ENCODE measurements at places on chromosomes 5 and 9. TPM values are rescaled to one million over a fixed set of nuclear protein-coding genes. Genes with fewer than 3 reads are reported as not detected.

HTR4 gene
- total RNA-seq, result not detected

MELK gene
- total RNA-seq, result 17.2 TPM

PCDHA9 gene
- total RNA-seq, result 0.11 TPM

GPR151 gene
- total RNA-seq, result not detected

DNAH5 gene
- 0.11 TPM for total RNA-seq

LCN2 gene
- total RNA-seq, result not detected

TEK gene
- 3.6 TPM for total RNA-seq

CRAT gene
- total RNA-seq, result 41.6 TPM

PDE6A gene
- total RNA-seq, result not detected

SPAG8 gene
- total RNA-seq, result 1.3 TPM

PIP5KL1 gene
- 1.2 TPM for total RNA-seq

TRPM3 gene
- 0.77 TPM for total RNA-seq

FCHO2 gene
- total RNA-seq, result 13.9 TPM

PCSK5 gene
- total RNA-seq, result 6.4 TPM

LRRC14B gene
- total RNA-seq, result not detected

NME5 gene
- 1.7 TPM for total RNA-seq

ALDH1A1 gene
- total RNA-seq, result 69.4 TPM

SWI5 gene
- total RNA-seq, result 31.2 TPM

CACNA1B gene
- total RNA-seq, result 0.11 TPM

CCNJL gene
- total RNA-seq, result 0.12 TPM

UBAP2 gene
- total RNA-seq, result 16.9 TPM

GNA14 gene
- under 0.01 TPM for total RNA-seq

ANKRD34B gene
- total RNA-seq, result not detected

PIP5K1B gene
- under 0.01 TPM for total RNA-seq

STK10 gene
- 18.1 TPM for total RNA-seq

BASP1 gene
- total RNA-seq, result 163 TPM

CDX1 gene
- 0.12 TPM for total RNA-seq

GMCL2 gene
- not detected for total RNA-seq

LRRC70 gene
- total RNA-seq, result 1.4 TPM

SLC6A19 gene
- total RNA-seq, result not detected

SVEP1 gene
- 42.2 TPM for total RNA-seq

SLC22A4 gene
- total RNA-seq, result 1.1 TPM

PPIC gene
- total RNA-seq, result 66.4 TPM

KLF4 gene
- 3.3 TPM for total RNA-seq

PKD2L2 gene
- total RNA-seq, result not detected

C5orf52 gene
- not detected for total RNA-seq

PFN3 gene
- not detected for total RNA-seq

AK8 gene
- 0.75 TPM for total RNA-seq

PAX5 gene
- not detected for total RNA-seq

CHSY3 gene
- total RNA-seq, result 5.5 TPM

PTGES gene
- total RNA-seq, result 4.1 TPM

FBP2 gene
- not detected for total RNA-seq

RAI14 gene
- 259 TPM for total RNA-seq

ITGA2 gene
- 40.7 TPM for total RNA-seq

ORM2 gene
- not detected for total RNA-seq

ENC1 gene
- 32.9 TPM for total RNA-seq

ANKRD31 gene
- 0.11 TPM for total RNA-seq

BAAT gene
- under 0.01 TPM for total RNA-seq

TCF7 gene
- 0.37 TPM for total RNA-seq

TERT gene
- under 0.01 TPM for total RNA-seq

DNM1 gene
- 20.7 TPM for total RNA-seq

SLC34A1 gene
- not detected for total RNA-seq

CNTFR gene
- not detected for total RNA-seq

DPYSL3 gene
- total RNA-seq, result 120 TPM

IZUMO3 gene
- not detected for total RNA-seq

All from uterine smooth muscle cell (primary cell).